ENCODE measurements at places on chromosomes 2 and 18.

DNA sequence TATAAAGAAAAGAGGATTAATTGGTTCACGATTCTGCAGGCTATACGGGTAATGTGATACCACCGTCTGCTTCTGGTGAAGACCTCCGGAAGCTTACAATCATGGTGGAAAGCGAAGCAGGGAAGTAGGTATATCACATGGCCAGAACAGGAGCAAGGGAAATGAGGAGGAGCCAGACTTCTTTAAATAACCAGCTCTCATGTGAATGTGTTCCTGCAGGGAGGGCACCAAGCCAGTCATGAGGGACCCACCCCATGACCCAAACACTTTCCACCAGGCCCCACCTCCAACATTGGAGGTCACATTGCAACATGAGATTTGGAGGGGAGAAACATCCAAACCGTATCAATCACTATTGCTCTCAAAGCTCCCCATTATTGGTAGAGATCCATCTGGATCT lies 61.8 kb downstream of the EFEMP1 start:
- DNase-seq = no peak

- peak; percentile 28 for DNase-seq
Measured at GRCh38 chr2:41963661-41964525, 83.9 kb upstream of the PKDCC start.

- DNase-seq = no peak
Measured at GRCh38 chr18:72187956-72188355, 356.2 kb downstream of the CBLN2 start.

GRCh38 chr2:109231996-109232705 lies 103.1 kb downstream of the SH3RF3 start:
- no peak for DNase-seq

Measured in fibroblast of the conjunctiva (primary cell).